ENCODE measurements at places on chromosomes 4 and X.

- no peak for DNase-seq
Measured at GRCh38 chrX:153777261-153778090, 3.4 kb upstream of the SRPK3 start.

DNA sequence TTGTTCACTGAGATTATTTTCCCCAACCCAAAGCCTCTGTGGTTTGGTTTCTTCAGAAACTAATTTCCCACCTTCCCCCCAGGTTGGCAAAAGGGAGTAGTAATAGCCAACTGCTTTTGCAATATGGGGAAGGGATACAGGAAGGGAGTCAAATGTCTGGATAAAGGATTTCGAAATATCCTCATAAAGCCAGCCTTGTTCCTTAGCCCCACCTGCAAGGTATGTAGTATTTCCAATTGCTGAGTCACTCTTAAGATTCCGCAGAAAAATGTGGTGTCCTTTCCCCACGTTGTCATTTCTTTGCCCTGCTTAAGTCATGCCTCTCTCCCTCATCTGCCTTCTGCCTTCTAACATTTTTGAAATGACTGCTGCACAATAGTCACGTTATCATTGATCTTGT is 138.8 kb upstream of the DCAF8L1 start:
- DNase-seq: no peak

GRCh38 chrX:18888281-18888680 is 95.6 kb downstream of the PHKA2 start:
- DNase-seq: no peak

- no peak for DNase-seq
Measured at GRCh38 chr4:137608085-137608484, 75.8 kb upstream of the PCDH18 start.

- no peak for DNase-seq
Measured at GRCh38 chr4:99200138-99200537, 18.9 kb downstream of the ADH6 start.

- DNase-seq: no peak
Measured at GRCh38 chr4:140308366-140309123, 64.9 kb upstream of the SCOC start.

- DNase-seq: no peak
Measured at GRCh38 chrX:74451450-74452198, 30.3 kb downstream of the SLC16A2 start.

DNA sequence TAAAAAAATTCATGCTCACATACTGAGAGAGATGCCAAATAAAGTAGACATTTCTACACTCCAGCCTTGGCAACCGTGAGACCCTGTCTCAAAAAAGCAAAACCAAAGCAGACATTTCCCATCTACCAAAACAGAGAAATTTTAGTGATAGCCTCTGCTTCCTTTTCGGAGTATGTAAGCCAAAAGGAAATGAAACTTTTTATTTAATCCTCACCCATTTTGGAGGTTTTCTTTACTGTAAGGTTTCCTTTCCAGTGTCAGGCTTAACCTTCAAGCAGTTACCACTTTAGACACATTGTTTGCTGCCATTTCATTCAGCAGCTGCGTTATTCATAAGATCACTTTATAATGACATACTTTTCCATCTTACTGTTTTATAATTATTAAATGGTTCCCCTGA is 15.9 kb downstream of the ADD1 start:
- no peak for DNase-seq

- no peak for DNase-seq
Measured at GRCh38 chr4:67125636-67126514, 419.4 kb downstream of the CENPC start.

- DNase-seq: peak; percentile 29
Measured at GRCh38 chr4:76028350-76028765, 5.1 kb upstream of the CXCL10 start.

DNA sequence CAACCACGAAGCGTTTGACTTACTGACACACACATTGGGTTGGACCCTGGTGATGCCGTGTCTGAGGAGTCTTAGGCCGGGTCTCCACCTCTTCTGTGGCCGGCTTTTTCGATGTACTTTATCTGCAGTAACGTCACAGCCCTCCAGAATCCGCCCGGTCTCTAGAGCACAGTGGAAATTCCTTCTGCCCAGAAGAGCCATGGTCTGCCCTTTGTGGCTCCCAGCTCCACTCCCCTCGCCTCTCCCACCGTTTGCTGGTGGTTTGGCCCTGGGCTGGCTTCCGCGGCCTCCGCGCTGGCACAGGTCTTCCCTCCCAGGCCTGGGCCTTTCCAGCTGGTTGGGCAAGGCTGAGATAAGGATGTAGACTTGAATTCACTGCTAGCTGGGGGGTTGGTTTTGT is 4.3 kb downstream of the MAEA start:
- no peak for DNase-seq

- no peak for DNase-seq
Measured at GRCh38 chr4:94285666-94286065, 57.0 kb downstream of the HPGDS start.

- no peak for DNase-seq
Measured at GRCh38 chr4:175714686-175715085, 97.4 kb downstream of the GPM6A start.

DNA sequence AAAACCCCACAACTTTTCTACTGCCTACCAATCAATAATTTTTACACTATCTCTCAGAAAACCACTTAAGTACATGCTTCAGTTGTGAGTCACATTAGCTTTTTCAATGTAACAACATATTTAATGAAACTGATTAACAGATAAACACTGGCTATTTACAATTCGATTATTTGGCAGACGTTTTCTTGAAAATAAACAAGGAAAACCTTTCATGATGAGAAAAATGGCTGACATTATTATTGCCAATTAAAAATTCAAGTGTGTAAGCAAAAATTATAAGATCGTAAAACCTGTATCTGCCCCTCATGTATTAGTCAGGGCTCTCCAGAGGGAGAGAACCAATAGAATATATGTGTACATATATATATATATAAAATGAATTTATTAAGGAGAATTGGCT is 1555.5 kb upstream of the IGFBP7 start:
- no peak for DNase-seq

All from CD4-positive, alpha-beta T cell treated with Interleukin-10 for 1 hour (primary cell).